ENCODE measurements at places on chromosomes 2 and 18.

DNA sequence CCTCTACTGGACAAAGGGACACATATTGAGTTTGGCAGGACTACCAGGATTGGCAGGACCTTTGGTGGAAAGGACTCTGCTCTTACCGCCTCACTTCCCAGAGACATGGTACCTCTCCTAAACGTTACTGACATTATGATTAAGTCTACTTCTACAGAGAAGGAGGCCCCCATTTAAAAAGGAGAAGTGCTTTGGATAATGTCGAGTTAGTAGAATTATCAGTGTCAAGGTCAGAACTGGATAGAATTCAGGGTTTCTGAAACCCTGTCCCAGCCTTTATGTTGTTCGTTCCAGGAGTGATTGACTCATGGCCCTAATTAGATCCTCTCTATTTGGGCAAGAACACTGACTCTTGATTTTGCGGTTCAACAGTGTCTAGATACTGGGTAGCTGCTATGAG is 45.8 kb downstream of the LRRTM1 start:
- no peak for DNase-seq

DNA sequence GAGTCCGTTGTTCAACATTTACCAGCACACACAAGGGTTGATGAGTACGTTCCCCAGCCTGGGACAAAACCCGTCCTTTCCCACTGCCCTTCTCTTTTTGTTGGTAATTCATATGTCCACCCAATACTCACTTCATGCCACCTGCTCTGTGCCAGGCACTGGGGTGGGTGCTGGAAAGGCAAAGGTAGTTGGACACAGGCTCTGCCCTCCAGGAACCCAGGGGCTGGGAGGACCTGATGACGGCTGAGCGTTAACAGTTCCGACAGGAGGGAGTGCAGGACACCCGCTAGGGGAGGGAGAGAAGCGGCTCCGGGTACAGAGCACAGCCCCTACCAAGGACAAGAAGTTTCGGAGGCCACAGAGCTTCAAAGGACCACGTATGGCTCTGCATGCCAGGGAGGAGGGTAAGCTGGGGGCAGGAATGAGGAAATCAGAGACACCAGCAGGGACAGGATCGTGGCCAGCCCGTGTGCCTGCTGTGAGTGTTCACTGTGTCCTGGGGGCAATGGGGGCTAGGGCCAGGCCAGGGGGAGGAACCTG is 134.1 kb upstream of the GPC1 start:
- no peak for DNase-seq

- no peak for DNase-seq
Measured at GRCh38 chr2:170047331-170048065, 130.4 kb upstream of the MYO3B start.

GRCh38 chr2:61633250-61633649 is 95.1 kb upstream of the XPO1 start:
- no peak for DNase-seq

GRCh38 chr2:221289389-221289788 is 282.7 kb downstream of the EPHA4 start:
- DNase-seq: no peak

Data from activated B cell treated with CpG ODN at 0.5 μM for 24 hours (primary cell).